Body of pancreas (tissue), 4 donors: ENCODE measurements at places on chromosomes 5 and 9. TPM values are rescaled to one million over a fixed set of nuclear protein-coding genes. Genes with fewer than 3 reads are reported as not detected.

DNA sequence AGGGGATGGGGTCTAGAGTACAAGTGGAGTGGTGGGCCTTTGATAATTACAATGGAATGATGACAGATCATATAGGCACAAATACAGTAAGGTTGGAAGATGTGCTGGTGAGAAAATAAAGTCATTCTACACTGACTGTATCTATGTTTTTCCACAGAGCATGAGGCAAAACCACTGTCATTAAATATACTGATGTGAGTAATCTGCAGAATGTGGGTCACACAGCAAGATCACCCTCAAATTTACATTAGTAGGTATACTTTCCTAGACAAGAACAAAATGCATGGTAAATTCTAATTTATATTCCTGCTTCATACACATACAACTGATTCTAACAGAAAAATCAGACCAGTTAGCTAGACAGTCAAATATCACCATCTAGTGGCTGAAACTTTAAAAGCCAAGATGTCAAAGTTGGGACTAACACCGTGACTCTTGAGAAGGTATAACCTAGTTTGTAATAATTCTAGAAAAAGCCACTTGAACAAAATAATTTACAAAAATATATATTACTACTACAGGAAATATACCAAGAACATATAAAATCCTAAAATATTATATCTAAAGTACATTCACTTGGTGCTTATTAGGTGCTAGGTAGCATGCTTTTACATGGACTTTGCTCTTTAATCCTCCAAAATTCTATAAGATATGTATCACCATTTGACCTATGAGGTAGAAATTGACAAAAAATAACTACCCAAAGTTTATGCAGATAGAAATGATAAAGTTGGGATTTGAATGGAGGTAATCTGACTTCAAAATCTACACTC, 19.5 kb downstream of the TTC33 start:
- no peaks in the 10 kb centered on the region for H3K27me3 ChIP-seq
- no peak overlapping the region for H3K4me3 ChIP-seq
- peaks cover 44% of the 10 kb centered on the region for H3K4me1 ChIP-seq
- no peak for DNase-seq

CERCAM gene
- total RNA-seq = 42.0 TPM

DNA sequence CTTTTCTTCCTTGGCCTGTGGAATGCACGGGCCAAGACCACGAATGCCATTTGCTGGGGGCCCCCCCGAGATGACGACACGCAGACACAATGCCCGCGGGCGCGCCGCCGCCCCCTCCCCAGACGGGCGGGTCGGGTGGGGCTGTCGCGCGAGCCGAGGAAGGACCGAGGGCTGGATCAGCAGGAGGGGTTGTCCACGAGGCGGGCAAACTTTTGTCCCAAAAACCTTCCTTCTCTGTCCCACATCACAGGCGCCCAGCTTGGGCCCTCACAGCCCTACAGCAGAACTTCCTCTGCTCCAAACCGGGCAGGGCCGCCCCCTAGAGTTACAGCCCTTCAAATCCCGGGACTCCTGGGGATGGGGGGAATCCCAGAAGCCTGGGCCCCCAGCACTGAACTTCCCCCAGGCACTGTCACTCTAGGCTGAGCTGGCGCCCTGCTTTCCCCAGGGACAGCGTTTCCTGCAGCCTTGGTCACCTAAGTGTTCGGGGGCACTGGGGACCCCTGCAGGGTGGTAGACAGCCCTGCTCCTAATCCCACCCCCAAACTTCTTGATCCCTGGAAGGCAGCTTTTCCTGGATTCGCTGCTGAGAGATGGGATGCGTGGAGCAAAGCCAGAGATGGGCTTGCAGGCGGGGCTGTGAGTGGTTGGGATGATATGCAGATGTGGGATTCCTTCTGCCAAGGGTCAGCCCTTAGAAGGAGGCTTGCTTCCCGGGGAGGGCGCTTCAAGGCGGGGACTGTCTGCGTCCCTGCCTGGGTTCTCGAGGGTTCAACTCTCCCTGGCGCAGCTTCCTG, 980 bp downstream of the COL5A1 start:
- H3K27me3 ChIP-seq = no peaks in the 10 kb centered on the region
- H3K4me3 ChIP-seq = no peak overlapping the region
- H3K36me3 ChIP-seq = no peaks in the 10 kb centered on the region
- DNase-seq = peak; percentile 38

PCDHA8 gene
- total RNA-seq = 4.6 TPM

DNA sequence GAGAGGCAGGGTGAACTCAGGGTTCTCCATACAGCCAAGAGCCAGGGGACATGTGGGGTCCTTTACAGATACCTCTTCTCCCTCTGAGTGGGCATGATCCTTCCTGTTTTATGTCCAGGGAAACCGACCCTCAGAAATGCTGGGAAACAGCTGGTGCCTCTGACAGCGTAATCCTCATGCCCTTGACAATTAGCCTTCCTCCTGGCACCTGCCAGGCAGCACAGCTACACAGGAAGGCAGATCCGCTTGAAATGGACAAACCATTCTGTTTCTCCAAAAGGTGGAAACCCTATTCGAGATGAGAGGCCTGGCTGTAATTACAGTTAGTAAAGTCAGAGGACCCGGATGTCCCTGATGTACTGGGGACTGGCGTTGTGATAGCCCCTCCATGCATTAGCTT, 7.2 kb downstream of the ERGIC1 start:
- peak overlapping the region; percentile 97 for H3K27ac ChIP-seq
- H3K27me3 ChIP-seq = no peaks in the 10 kb centered on the region
- DNase-seq = no peak
- H3K36me3 ChIP-seq = no peaks in the 10 kb centered on the region
- peaks cover 45% of the 10 kb centered on the region for H3K4me1 ChIP-seq

DNA sequence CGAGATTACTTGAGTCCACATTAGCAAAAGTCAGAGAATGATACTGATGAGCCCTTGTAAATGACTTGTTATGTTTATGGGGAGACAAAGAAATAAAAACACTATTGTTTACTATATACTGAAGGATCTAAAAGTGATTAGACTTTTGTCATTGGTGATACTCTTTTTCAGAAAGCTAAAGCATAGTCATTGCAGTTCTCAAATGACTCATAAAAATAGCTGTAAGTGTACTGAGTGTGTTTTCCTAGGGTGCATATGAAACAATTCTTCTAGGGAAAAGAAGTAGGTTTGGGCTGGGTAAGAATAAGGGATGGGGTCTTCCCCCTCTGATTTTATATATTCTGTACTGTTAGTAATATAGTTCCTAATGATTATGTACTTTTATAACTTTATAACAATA, 32.6 kb downstream of the WDR36 start:
- H3K36me3 ChIP-seq = peaks cover 6% of the 10 kb centered on the region
- H3K4me1 ChIP-seq = no peaks in the 10 kb centered on the region
- no peak overlapping the region for H3K4me3 ChIP-seq
- DNase-seq = no peak

RXFP3 gene
- not detected for total RNA-seq

- DNase-seq = peak; percentile 27
- peaks cover 12% of the 10 kb centered on the region for H3K36me3 ChIP-seq
- no peak overlapping the region for H3K27ac ChIP-seq
Observed at GRCh38 chr9:131578021-131578420, 32.7 kb downstream of the PRRT1B start.

LAMC3 gene
- total RNA-seq = 3.9 TPM

ACTBL2 gene
- not detected for total RNA-seq

GRCh38 chr5:110590187-110590586, 136.3 kb downstream of the TMEM232 start:
- no peaks in the 10 kb centered on the region for H3K36me3 ChIP-seq
- no peak overlapping the region for H3K4me3 ChIP-seq
- no peaks in the 10 kb centered on the region for H3K27me3 ChIP-seq
- no peaks in the 10 kb centered on the region for H3K4me1 ChIP-seq
- H3K27ac ChIP-seq = no peak overlapping the region

OCLN gene
- total RNA-seq = 63.6 TPM

- no peaks in the 10 kb centered on the region for H3K36me3 ChIP-seq
- no peak overlapping the region for H3K4me3 ChIP-seq
- H3K27me3 ChIP-seq = no peaks in the 10 kb centered on the region
- no peak for DNase-seq
- H3K4me1 ChIP-seq = no peaks in the 10 kb centered on the region
- H3K27ac ChIP-seq = no peak overlapping the region
Observed at GRCh38 chr5:126234563-126235195, 188.5 kb upstream of the GRAMD2B start.
